ENCODE measurements at places on chromosomes 4 and X.

DNA sequence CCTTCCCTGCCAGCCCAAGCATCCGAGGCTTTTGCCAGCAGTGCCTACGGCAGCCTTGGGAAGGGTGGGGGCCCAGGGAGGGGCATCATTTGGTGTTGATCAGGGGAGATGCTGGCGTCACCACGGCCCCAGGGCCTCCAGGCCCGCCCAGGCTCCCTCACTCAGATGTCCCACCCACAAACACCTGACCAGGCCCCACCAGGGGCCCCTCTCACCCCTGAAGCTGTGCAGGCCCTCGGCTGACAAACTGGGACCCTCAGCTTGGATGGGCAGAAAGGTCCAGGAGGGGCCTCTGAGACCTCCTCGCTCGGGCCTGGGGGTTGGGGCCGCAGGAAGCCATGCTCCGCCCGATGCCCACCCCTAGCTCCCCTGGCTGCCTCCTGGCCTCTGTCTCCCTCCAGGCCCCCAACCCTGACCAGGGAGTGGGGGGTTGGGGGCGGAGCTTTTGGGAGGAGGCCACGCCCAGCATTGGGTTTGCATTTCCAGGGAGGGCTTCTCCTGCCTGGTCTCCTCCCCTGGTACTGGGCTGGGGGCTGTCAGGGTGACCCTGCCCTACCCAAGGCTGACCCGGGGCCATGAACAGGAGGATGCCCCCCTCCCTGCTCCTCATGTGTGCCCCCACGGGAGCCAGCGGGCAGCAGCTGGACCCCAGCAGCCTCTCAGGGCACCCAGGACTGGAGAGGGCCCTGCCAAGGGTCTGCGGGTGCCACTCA is 33.4 kb upstream of the SPON2 start:
- no peak for DNase-seq

- DNase-seq = no peak
These were observed 91.9 kb downstream of the ANOS1 start for GRCh38 chrX:8639949-8640475.

GRCh38 chrX:68571610-68572311 is 72.9 kb downstream of the YIPF6 start:
- no peak for DNase-seq

GRCh38 chrX:2707334-2707760 is 16.3 kb downstream of the CD99 start:
- DNase-seq = peak; percentile 43

GRCh38 chr4:37584071-37584470 is 102.1 kb downstream of the RELL1 start:
- no peak for DNase-seq

GRCh38 chr4:121801715-121802075 is 572 bp downstream of the EXOSC9 start:
- DNase-seq = no peak

- DNase-seq = no peak
These were observed 40.0 kb downstream of the ARSD start for GRCh38 chrX:2889045-2889605.

GRCh38 chr4:8072235-8072968 is 86.2 kb downstream of the ABLIM2 start:
- DNase-seq = no peak

GRCh38 chr4:9994246-9994847 is 26.9 kb downstream of the SLC2A9 start:
- DNase-seq = no peak

GRCh38 chr4:136934601-136935000 is 597.7 kb downstream of the PCDH18 start:
- DNase-seq = no peak

DNA sequence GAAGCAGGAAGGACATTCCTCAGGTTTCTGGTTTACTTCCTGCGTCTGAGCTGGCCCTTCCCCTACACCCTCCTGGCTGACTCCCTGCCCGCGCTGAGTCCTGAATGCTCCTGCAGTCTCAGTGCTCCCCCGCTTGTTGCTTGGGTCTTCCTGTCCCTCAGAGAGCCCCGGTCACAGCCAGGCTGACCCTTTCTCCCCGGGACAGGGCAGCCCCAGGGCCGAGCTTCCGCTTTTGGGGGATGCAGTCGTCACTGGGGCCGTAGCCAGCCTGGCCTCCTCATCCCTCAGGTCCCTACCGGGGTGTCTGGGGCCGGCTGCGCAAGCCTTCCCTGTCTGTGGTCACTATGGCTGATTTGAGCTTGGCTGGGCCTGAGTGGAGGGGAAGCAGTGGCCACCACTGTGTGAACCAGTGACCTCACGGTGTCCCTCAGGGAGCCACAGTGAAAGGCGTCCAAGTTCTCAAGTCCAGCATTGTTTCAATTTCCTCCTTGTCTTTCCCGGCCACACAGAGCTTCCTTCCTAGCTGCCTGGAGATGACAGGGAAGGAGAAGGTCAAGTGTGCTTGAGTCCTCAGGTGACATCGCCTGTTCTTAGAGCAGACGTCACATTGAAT is 34.1 kb upstream of the ASMTL start:
- no peak for DNase-seq

GRCh38 chrX:41671082-41671481 is 17.7 kb upstream of the GPR34 start:
- no peak for DNase-seq

DNA sequence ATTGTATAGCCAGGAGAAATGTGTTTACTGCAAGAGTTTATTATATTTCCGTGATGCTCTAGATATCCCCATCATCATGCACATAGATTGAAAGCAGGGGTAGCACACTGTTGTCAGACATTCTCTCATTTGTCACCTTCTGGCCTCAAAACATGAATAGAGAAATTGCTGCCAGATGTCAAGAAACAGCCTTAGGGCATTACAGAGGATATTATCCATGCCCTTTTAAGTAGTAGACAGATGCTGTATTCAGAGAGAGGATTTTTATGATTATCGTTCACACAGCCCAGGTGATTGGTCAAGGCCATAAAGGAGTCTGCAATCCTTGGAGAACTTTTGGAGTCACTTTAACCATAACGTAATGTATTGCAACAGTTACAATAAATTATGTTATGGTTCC is 1961.5 kb upstream of the TENM3 start:
- DNase-seq = no peak

- no peak for DNase-seq
These were observed 154.6 kb downstream of the EPHA5 start for GRCh38 chr4:65515646-65516045.

DNA sequence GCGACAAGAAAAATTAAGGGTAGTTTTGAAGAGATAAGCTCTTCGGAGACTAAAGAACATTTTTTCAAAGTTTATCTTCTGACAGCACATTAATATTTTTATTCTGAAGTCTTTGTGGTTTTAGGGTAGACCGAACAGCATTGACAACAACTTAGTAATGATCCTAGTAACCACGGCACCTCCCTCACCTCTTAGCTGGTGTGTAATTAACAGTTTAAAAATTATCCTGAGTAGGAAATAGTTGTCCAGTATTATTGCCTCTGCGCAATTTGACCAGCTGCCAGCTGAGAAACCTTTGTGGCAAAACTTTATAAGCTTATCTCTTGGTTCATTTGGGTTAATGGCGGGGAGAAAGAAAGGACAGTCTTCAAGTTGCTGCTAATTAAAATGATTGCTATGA is 213.6 kb downstream of the CBLL2 start:
- no peak for DNase-seq

DNA sequence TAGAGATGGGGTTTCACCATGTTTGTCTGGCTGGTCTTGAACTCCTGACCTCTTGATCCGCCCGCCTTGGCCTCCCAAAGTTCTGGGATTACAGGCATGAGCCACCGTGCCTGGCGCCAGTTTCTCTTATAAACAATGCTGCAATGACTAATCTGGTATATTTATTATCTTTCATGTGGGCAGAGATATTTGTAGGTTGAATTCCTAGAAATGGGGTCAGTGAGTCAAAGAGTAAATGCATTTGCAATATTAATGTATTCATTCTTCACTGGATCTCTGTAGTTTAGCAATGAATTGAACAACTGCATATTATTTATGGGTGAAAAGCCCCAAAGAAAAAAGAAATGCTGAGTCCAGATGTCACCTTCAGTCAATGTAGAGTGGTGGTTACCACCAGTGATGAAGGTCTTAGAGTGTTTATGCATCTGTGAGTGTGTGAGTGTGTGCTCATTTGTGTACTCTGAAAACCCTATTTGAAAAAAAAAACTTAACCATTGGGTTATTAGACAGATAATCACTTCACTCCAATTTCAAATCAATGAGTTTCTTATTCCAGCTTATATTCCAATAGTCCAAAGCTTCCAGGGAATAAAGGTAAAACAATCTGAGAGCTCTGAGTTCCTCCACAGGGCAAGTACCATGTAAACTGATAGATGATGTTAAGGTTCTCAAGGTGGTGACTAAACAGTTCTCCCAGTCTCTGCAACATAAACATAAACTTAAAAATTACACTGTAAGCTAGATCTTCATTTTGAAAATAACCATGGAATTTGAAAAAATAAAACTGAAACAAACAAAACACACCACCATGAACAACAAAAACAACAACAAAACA is 22.6 kb upstream of the CD38 start:
- no peak for DNase-seq

GRCh38 chr4:175443547-175443946 is 368.5 kb downstream of the GPM6A start:
- DNase-seq = no peak

- no peak for DNase-seq
These were observed 159.5 kb downstream of the KLHL13 start for GRCh38 chrX:117957128-117957527.

- DNase-seq = no peak
These were observed 7.4 kb upstream of the TNIP2 start for GRCh38 chr4:2763511-2763967.

DNA sequence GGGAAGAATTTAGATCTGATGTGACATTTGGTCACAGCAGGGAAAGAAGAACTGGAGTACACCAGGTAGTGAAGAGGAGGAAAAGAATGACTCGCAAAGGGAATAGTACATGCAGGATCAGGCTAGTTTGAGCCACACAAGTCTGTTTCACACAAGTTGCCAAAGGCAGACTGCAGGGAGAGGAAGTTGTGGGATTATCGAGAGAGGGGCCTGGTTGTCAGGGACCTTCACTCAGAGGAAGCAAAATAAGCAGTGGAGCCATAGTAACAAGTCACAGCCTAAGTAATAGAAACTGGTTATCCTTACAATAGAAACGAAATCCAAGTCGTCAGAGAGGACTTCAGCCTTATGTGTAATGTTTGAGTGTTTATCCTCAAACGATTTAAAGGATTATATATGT is 316.7 kb upstream of the HTR2C start:
- DNase-seq = no peak

- no peak for DNase-seq
These were observed 125.7 kb upstream of the GPC4 start for GRCh38 chrX:133541021-133541420.

- no peak for DNase-seq
These were observed 7.2 kb downstream of the CRMP1 start for GRCh38 chr4:5885733-5886132.

DNA sequence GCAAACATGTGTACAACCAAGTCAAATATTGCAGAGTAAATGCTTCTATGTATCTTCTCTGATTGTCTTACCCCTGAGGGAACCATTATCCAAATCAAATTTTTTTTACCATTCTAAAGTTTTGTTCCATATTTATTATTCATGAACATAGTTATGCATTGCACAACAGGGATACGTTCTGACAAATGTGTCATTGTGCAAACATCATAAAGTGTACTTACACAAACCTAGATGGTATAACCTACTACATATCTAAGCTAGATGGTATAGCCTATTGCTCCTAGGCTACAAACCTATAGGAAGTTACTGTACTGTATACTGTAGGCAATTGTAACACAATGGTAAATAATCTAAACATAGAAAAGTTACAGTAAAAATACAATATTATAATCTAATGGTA is 23.4 kb downstream of the BEX3 start:
- no peak for DNase-seq

- no peak for DNase-seq
These were observed 42.4 kb downstream of the NHS start for GRCh38 chrX:17417372-17417771.

- no peak for DNase-seq
These were observed 877.8 kb upstream of the AGA start for GRCh38 chr4:178320003-178320402.

- no peak for DNase-seq
These were observed 176.3 kb upstream of the SLIT2 start for GRCh38 chr4:20075248-20075871.

GRCh38 chrX:136764206-136764605 is 16.5 kb downstream of the ARHGEF6 start:
- DNase-seq = no peak

GRCh38 chrX:136660896-136661295 is 12.9 kb downstream of the CD40LG start:
- DNase-seq = no peak

All from CD8-positive, alpha-beta T cell (primary cell).